ENCODE measurements at places on chromosomes 6 and 20.

DNA sequence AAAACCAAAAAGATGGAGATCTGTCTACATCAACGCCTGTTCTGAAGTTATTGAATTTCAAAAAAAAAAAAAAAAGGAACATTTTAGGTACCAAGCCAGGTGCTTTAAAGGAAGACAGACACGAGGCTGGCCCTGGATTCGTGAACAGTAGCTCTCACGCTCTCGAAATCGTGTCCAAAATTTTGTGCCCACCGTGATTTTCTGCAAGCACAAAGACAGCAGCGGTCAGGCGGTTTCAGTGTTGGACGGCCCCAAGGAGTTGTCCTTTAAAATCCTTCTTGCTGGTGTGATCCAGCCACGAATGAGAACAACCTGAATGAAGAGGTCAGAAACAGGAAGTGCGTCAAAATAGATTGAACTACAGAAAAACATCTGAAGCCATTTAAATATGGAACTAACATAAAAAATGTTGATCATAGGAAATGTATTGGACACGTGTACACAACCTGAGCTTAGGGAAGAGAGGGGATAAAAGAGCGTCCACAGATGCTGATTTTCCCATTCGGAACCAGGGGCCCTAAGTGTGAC is 78.2 kb downstream of the THBS2 start:
- DNase-seq: no peak

DNA sequence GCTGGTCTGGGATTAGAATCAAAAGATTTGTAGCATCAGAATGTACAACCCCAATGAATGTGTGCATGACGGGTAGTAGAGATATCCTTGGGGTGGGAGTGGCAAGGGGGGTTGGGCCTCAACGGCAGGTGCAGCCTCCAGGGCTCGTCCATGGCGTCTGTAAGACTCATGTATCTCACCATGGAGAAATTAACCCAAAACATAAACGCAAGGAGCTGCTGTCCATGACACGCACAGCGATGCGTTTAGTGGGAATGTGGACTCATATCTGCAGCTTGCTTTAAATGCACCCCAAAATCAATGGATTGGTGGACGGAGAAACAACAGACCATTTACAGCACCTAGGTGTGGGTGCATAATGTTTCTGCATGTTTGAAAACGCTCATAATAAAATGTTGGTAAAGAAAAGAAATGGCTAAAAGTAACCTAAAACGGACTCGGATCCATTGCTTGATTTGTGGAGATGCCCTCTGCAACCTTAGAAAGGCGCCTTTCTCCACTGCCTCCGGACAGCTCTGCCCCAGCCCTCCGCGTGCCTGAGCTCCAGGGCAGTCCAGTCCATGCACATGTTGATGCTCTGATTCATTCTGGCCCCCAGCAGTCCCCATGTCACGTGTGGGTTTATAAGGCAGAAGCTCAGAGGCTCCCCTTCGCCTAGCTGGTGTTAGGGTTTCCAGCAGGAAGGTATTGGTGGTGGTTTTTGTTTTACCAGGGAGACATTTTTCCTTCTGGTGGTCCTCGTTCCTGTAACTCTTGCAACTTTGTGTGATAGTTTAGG is 24.5 kb downstream of the PYGB start:
- no peak for DNase-seq

GRCh38 chr6:815348-815738 is 122.4 kb upstream of the EXOC2 start:
- DNase-seq: no peak

- no peak for DNase-seq
Observed at GRCh38 chr6:39804466-39805065, 12.4 kb downstream of the DAAM2 start.

- DNase-seq: peak; percentile 10
Observed at GRCh38 chr6:2038092-2038491, 207.3 kb downstream of the GMDS start.

GRCh38 chr6:13487122-13488014 is at the start of gene GFOD1:
GFOD1 (minus strand) TSS chr6:13487600; CDS start chr6:13486890, 710 bp downstream.
- DNase-seq: peak; percentile 59

DNA sequence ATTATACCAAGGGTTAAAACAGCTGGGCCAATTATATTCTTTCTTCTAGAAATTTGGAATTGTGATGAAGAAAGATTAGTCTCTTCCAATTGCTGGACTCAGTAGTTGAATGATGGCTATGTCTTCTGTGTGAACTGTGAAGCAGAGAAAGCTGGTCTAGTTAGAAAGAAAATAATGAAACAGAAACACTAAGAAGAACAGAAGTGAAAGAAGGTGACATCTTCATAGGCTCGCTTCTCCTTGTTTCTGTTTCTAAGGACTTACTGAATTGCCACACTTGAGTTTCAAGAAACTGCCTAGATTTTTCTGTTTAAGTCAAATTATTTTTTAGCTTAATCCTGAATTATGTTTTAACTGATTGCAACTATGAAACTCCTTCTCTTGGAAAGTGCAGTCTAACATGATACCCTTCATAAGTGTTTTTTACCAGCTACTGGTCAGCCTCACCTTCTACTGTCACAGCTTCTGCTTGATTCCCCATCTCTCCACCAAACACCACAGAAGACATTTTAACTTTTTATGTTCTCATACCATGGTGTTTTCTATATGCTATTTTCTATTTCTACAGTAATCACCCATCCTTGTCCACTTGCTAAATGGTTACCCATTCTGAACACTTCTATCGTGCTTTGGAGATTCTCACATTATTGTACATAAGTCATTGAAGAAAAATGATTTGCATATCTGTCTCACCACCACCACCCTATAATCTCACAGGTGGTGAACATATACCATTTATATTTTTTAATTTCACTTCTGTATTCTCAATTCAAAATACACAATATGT is 268.8 kb downstream of the GRIK2 start:
- no peak for DNase-seq

DNA sequence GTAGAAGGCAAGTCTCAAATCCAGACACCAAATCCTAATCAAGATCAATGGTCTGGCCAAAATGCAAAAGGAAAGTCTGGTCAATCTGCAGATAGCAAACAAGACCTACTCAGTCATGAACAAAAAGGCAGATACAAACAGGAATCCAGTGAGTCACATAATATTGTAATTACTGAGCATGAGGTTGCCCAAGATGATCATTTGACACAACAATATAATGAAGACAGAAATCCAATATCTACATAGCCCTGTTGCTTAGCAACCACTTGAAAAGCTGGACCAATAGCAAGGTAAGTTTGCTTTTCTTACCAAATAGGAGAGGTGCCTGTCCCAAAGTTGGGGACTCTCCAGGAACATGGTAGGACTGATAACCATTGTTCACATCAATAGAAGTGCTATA is 2.0 kb downstream of the SEMG2 start:
- DNase-seq: no peak

GRCh38 chr6:9936551-9936950 is 478.3 kb downstream of the TFAP2A start:
- no peak for DNase-seq

DNA sequence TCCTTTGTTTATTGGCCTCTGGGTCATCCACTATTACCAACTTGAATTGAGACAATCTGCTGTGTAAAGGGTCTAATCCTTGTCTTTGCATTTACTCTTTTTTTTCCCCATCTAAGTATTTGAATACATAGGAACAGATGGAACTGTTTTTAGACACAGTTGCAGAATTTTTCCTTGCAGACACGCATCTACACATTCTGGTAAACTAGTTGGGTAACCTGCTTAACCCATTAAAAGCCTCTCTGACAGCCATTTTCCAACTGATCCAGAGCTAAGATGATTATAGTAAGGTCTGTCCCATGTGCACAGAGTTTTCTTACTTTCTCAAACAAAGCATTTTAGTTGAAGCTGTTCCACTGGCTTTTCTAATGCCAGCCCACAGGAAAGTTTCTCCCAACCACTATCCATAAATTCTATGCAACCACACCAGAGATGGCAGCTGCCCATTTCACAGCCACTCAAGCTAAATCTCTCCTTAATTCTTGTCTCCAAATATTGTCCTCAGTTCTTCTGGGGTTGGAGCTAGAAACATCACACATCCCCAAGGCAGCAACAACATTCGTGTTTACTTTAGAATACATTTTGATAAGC is 492.1 kb downstream of the MAFB start:
- DNase-seq: no peak

All from activated CD4-positive, alpha-beta T cell treated with anti-CD3 and anti-CD28 coated beads, Interleukin-2, amount 50 U/mL, for 1 hour (primary cell).